ENCODE measurements at places on chromosomes 16 and 17.

DNA sequence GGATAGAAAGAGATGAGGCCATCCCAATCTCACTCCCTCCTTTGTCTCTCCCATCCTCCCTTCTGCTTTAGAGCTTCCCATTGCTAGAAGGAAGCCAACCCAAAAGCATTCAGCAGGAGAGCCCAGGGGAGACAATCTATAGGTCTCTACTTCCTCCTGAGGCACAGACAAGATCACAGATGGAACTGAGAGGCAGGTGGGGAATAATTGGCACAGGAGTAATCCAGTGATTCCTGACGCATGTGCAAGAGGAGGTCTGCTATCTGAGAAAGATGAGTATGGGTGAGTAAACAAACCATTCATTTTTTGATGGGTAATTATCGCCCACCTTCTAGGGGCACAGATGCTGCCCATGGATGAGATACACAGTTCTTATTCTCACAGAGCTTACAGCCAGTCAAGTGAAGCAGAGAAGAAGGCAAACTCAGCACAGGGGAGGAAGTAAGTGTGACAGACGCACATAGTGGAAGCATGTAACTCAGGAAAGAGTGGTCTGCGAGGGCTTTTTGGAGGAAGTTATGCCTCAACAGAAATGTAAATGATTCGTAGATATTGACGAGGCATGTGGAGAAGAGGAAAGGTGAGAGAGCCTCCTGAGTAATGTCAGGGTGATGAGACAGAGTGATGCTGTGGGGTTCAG, 88.9 kb upstream of the HLF start:
- no peak for DNase-seq

GRCh38 chr17:77282524-77283515, 142.1 kb downstream of the SEC14L1 start:
- DNase-seq = no peak

GRCh38 chr17:33730131-33730530, 437.0 kb upstream of the ASIC2 start:
- DNase-seq = no peak

DNA sequence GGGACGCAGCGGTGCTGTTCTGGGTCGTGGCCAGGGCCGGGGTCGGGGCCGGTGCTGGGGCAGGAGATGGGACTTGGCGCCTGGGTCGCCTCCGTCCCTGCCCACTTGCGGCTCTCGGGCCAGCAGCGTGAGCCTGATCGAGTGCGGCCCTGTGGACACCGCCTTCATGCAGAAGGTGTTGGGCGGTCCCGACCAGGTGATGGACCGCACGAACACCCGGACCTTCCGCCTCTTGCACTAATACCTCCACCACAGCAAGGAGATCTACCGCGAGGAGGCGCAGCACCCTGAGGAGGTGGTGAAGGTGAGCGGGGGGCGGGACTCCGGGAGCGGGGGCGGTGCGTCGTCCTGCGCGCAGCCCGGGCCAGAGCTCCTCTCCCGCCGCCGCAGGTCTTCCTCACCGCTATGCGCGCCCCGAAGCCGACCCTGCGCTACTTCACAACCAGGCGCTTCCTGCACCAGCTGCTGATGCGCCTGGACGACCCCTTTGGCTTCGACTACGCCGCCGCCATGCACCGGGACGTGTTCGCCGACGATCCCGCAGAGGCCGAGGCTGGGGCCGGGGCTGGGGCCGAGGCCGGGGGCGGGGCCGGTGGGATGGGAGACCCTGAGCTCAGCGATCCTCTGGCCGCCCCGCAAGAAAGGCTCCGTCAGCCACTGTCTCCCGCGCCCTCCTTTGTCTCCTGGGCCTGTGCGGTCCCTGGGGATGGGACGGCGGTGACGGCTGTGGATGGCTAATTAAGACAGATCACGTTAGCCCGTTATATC, 4.5 kb upstream of the HSD17B1 start:
- no peak for DNase-seq

DNA sequence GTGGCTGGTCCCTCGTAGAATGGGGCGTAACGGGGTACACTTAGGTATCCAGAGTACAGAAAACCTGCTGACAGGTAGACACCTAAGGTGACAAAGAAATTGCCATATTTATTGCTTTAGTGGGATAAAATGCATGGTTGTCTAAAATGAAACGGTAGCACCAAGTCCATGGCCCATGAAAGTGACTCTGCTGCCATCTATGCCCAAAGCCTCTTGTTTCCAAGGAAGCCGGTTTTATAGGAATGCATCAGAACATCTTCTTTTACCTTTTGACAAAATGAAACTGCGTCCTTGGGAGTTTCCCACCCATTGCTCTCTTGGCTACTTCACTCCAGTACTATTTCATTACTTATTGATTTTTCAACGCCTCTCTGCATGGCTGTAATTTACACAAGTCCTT, 151.3 kb upstream of the ZFHX3 start:
- DNase-seq = no peak

GRCh38 chr17:31444026-31444425, 52.6 kb downstream of the RAB11FIP4 start:
- no peak for DNase-seq

DNA sequence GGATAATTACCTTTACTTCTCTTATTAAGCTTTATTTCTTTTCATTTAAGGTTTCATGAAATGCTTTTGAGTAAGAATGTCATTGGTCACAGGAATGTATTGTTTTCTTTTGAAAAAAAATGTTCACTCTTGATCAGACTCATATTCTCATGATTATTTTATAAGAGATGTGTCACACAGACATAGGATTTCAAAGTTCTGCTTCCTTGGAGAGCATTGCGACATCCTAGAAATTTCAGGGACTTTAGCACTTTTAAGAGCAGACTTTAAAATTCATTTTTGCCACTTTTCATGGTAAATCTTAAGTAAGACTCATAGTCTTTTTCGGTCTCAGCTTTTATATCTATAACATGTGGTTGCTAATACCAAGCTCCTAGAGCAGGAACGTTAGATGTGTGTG, 314.7 kb downstream of the CDH8 start:
- no peak for DNase-seq

DNA sequence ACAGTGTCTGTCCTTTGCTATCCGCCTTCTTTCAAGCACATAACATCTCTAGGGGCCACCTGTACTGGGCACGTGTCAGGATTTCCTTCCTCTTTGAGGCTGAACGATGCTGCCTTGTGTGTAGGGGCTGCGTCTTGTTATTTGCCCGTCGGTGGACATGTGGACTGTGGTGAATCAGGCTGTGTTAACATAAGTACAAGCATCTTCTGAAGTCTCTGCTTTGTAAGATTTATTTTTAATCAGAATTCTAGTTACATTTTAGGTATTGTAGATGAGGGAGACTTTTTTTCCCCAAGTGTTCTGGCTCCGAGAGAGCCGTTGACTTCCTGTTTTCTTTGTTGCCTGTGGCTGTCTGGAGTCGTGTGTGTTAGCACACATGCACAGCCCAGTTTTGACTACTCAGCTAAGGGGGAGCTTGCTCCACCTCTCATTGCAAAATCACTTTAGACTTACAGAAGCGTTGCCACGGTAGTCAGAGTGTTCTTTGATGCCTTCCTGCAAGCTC, 26.1 kb downstream of the SPG7 start:
- no peak for DNase-seq

DNA sequence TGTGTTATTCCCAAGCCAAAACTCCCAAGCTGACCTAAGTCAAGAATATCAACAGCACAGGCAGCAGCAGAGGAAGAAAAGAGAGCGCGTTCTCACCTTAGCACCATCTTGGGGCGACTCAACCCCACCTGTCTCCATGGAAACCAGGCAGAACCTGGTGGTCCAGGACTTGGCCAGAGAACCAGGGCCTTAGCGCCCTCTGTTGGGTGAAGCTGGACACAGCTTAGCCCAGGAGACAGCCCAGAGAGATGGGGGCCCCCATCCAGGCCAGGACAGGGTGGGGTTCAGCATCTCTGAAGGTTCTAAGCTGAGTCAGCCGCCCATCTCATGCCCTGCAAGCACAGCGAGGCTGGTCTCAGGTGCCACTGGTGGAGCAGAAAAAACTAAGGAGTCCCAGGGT, 60.1 kb upstream of the TMEM132E start:
- DNase-seq = no peak

- DNase-seq = no peak
Observed at GRCh38 chr16:81863630-81864352, 84.7 kb downstream of the PLCG2 start.

- DNase-seq = no peak
Observed at GRCh38 chr17:51802544-51802943, 356.0 kb downstream of the CA10 start.

GRCh38 chr17:33902901-33903449, 352.1 kb upstream of the CCL2 start:
- no peak for DNase-seq

DNA sequence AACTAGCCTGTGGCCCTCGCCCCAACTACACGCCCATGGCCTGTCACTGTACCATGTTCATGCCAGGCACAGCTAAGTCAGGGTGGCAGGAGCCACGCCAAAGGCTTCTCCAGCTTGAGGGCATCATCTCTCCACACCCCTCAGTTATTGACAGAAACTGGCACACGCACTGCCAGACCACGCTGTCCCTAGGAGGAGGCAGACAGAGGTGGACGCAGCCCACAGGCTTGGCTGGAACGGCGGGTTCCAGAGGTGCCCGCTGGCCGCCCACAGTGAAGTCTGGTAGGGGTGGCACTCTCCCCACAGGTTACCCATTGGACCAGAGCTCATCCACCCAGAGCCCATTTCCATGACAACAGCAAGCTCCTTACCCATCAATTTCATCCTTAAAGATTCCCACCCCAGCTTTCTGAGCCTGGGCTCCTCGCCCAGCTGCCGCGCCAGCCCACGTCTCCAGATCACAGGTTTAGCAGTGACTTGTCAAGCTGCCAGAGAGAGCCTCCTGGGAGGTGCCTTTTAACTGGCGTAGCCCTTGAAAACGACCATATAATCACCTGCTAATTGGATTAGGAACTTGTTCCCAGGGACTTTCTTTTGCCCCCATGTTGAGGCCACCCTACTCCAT, 27.9 kb downstream of the RPRML start:
- DNase-seq = no peak

- no peak for DNase-seq
Observed at GRCh38 chr17:77693301-77693700, 265.2 kb upstream of the TNRC6C start.

- peak; percentile 60 for DNase-seq
Observed at GRCh38 chr16:13997933-13998332, 73.2 kb upstream of the MRTFB start.

- DNase-seq = no peak
Observed at GRCh38 chr17:81491761-81492160, 20.8 kb downstream of the ACTG1 start.
